ENCODE measurements at places on chromosomes 16 and 17. TPM values are rescaled to one million over a fixed set of nuclear protein-coding genes. Genes with fewer than 3 reads are reported as not detected.

MYH8 gene
- total RNA-seq: not detected

DNA sequence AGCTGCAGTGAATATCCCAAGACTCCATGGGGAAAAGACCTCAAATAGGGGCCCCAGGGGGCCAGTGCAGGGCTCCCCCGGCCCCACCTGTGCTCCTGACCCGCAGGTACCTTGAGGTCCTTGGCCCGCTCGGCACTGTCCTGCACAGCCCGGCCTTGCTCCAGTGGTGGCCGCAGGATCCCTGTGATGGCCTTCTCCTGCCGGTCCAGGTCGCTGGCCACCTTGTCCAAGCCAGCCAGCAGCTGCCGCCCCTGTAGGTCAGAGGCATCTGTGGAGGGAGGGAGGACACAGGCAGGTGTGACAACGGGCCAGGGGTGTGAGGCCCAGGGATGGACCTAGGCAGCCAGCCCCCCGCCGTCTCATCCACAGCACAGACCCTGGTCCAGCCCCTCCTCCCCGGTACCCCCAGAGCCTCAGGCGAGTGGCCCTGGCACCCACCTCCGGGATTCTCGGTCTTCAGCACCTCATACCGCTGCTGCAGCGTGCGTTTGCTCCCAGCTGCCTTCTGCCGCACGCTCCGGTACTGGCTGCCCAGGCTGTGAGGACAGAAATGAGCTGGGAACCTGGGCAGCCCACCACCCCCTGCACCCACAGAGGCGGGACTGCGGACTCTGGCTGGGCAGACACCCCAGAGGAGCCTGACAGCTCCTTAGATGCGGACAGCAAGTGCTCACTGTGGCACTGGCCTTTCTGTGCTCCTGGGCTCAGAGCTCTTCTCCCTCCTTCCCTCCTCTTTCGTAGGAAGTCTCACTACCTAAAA lies 43.7 kb downstream of the PPL start:
- H3K4me1 ChIP-seq: no peaks in the 10 kb centered on the region
- no peak overlapping the region for H3K27ac ChIP-seq
- no peak overlapping the region for H3K4me3 ChIP-seq
- H3K36me3 ChIP-seq: no peaks in the 10 kb centered on the region
- H3K27me3 ChIP-seq: no peaks in the 10 kb centered on the region

- no peaks in the 10 kb centered on the region for H3K4me1 ChIP-seq
- H3K27ac ChIP-seq: no peak overlapping the region
- no peak overlapping the region for H3K4me3 ChIP-seq
- no peaks in the 10 kb centered on the region for H3K27me3 ChIP-seq
Measured at GRCh38 chr16:4142268-4142667, 26.0 kb upstream of the ADCY9 start.

NPIPB6 gene
- 1.6 TPM for total RNA-seq

DNA sequence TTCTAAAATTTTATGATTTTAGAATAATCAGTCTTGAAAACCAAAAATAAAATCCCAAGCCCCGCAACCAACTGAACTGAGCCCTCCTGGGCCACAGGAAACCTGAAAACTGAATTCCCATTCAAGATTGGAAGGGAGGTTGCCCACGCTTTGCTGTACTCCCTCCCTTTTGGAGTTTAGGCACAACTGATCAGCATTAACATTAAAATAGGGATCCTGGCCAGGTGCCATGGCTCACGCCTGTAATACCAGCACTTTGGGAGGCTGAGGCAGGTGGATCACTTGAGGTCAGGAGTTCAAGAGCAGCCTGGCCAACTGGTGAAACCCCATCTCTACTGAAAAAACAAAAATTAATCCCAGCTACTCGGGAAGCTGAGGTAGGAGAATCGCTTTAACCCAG lies 52.7 kb upstream of the NETO2 start:
- no peaks in the 10 kb centered on the region for H3K27me3 ChIP-seq
- no peak overlapping the region for H3K4me3 ChIP-seq
- no peaks in the 10 kb centered on the region for H3K4me1 ChIP-seq

ZMYND15 gene
- total RNA-seq: 1.9 TPM
